ENCODE measurements at places on chromosomes 1 and 21.

DNA sequence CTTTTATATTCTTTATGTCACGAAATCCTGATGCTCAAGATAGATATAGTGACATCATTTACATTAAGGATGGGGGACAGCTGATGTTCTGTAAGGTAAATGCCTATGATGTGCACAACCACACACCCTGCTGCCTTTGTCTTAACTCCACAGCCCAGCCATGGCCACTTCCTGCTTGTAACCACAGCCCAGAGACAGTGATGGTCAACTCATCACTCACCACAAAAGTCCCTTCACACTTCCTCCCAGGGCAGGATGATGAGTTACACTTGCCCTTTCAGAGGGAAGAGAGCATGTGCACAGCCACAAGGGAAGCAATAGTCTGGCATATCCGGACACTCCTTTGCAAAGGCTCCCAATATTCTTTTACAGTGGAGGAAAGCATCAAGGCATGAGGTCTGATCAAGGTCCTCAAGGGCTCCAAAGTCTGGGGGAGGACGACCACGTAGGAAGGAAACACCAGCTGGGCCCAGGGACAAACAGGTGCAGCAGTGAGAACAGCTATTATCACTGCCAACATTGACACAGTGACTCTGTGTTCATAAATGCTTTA, 53.8 kb downstream of the PLPP3 start:
- no peak for DNase-seq

GRCh38 chr21:33488936-33489335, 2.6 kb downstream of the DNAJC28 start:
- no peak for DNase-seq

GRCh38 chr1:199551967-199552565, 475.4 kb upstream of the NR5A2 start:
- DNase-seq = peak; percentile 36

- DNase-seq = peak; percentile 3
Measured at GRCh38 chr1:208793861-208794345, 549.7 kb upstream of the PLXNA2 start.
